ENCODE measurements at places on chromosomes 5 and 9.

- DNase-seq, result peak; percentile 71
Measured at GRCh38 chr9:108634204-108634603, 221.6 kb downstream of the ACTL7B start.

- DNase-seq, result no peak
Measured at GRCh38 chr5:36153726-36154125, 1.8 kb downstream of the SKP2 start.

GRCh38 chr5:155416765-155417164, 403.2 kb downstream of the KIF4B start:
- DNase-seq, result no peak

DNA sequence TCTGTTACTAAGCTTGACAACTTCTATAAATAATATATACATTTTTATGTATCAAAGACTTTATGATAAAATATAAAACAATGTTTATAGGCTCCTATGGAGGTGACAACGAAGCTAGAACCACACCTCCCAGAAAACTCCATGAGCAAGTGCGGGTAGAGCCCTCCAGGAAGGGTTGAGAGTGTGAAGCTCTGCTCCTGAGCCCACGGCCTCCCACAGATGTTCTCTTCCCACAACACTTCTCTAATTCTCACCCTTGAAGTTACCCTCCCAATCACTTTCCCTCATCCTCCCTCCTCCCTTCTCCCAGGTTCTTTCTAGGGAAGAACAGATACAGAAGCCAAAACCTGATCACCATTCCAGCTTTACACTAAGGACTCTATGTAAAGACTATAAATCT, 427.6 kb downstream of the SPOCK1 start:
- DNase-seq, result no peak

DNA sequence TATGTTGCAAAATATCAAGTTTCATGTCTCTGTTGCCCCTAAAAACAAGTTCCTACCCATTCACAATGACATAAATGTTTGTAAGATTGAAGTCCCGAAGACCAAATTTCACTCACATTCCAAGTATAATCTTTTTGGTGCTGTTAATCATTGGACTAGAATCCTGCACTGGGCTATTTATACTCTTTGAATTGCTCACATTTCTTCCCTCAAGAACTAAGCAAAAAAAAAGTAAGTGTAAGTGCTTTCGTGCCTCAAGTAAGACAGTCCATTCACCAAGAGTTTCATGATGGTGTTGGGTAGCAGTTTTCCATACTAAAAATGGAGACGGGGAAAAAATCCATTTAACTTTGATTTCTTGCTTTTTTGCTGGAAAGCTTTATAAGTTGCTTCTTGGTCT, 242.3 kb downstream of the EBF1 start:
- no peak for DNase-seq

DNA sequence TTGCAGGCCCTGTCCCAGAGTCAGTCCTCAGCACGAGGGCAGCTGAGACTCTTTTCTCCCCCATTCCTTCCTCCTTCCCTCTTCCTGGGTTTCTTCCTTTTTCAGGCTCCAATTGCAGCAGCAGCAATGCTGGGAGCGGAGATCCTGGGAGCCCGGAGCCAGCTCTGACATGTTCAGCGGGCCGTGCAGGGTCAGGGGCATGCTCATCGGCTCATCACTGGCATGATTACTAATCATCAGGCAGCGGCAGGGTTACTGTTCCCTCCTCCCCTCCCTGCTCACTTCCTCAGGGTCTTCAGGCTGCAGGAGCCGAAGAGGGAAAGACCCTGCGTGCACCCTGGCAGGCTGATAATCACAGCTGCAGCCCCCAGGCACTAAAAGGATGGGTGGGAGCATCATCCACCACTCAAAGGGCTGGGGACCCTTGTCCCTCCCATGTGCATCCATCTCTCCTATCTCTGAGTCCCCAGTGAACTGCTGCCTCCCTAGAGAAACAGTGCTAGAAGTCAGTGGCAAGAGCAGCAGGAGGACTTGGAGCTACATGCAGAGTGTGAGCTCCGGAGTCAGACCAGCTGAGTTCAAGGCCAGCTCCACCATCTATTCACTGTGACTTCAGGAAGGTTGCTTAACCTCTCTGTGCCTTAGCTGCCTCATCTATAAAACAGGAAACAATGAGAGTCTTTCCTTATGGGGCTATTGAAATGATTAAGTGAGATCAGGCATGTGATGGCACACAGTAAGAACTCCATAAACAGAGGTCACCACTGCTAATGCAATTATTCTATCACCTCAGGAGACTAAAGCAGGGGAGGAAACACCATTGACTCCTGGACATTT, 7.8 kb upstream of the KCNIP1 start:
- no peak for DNase-seq

DNA sequence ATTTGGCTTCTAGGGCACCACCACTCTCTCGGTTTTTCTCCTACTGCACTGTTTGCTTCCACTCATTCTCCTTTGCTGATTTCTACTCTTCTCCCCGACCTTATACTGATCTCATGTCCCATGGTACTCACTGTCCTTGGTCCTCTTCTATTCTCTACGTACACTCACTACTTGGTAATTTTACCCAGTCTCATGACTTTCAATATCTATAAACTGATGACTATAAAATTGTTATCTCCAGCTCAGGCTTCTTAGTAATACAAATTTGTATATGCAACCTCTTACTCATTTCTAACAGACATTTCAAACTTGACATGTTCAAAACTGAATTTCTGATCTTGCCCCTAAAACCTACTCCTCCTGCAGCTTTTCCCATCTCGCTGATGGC, 4.1 kb downstream of the RAPGEF6 start:
- no peak for DNase-seq

- no peak for DNase-seq
Measured at GRCh38 chr9:103816146-103816545, 278.0 kb upstream of the SMC2 start.
